ENCODE measurements at places on chromosomes 4 and X.

DNA sequence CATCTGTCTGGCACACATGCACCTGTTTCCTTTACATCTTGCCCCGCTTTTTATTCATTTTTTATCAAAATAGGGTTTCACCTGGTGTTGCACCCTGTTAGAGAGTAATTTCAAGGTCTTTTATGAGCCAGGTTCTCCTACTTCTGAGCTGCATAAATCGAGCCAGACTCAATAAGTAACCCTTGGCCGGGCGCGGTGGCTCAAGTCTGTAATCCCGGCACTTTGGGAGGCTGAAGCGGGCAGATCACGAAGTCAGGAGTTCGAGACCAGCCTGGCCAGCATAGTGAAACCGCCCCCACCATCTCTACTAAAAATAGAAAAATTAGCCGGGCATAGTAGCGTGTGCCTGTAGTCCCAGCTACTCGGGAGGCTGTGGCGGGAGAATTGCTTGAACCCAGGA, 1.0 kb upstream of the PPP2R3B start:
- ATAC-seq = no peak

DNA sequence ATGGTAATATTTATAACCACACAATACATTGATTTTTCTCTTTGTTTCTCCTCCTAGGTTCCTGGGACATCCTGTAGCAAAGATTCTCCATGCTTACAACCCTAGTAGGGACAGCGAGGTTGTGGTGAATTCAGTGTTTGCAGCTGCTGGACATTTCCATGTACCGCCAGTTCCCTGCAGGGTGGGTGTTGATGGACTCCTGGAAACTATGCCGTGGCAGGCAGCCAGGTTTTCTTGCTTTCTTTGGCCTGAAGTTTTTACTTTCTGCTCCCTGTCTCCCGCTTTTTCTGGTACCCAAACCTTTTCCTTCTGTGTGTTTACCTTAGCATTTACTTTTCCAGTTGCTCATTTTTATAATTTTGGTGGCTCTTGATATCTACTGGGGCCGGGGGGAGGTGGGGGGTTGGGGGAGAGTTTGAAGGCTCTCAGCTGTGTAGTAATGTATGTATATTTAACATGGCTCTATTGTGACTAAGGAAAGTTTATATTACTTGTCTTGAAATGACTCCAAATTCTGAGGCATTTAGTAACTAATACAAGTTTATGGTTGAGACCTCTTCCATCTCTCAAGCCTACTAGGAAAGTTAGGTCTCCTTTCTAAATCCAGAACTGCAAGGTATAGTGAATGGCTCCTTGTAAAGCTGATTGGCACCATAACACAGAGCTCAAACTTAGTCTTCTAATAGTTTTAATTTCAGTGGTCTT, 89.7 kb downstream of the TMEM131L start:
- no peak for ATAC-seq

DNA sequence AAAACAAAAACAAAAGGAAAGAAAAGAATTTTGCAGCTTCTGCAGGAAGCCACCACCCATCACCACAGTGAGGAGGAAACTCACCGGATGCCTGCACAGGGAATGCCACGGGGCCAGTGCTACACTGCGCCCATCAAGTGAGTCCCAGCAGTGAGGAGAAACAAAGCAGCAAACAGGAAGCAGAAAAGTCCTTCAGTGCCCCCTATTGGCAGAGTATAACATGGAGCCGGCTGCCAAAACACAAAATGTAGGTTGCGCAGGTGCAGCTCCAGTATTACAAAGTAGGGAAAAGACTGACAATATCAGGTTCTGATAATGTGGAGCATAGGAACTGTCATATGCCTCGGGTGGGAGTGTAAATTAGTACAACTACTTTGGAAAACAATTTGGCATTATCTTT, 23.3 kb upstream of the SCML2 start:
- ATAC-seq = no peak

- no peak for ATAC-seq
Measured at GRCh38 chr4:76767983-76768382, 130.0 kb downstream of the SOWAHB start.

- ATAC-seq = no peak
Measured at GRCh38 chr4:121777625-121778024, 12.7 kb upstream of the SMIM43 start.

GRCh38 chrX:1397441-1398270, 5.7 kb upstream of the SLC25A6 start:
- ATAC-seq = no peak

DNA sequence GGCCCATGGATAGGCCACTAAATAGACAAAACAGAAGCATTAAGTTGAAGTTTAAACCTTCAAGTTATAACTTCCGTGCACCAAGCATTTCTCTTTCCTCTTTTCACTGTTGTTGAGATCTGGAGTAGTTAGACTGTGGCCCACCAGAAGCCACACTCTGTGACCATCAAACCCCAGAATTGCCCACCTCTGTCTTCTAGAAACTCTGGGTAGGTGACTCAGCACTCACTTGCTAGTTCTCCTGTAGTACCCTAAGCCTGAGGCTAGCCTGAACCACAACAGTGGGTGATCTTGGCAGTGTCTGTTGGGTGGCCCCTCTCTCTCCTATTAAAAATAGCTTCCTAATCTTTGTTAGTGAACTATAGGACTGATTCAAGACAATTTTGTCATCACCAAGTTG, 24.6 kb upstream of the CD40LG start:
- ATAC-seq = no peak

GRCh38 chrX:108438110-108438623, at the start of gene COL4A6:
TSS of gene COL4A6 (minus strand) at chrX:108438422. CDS start at chrX:108438196, 226 bp downstream.
- ATAC-seq = no peak

DNA sequence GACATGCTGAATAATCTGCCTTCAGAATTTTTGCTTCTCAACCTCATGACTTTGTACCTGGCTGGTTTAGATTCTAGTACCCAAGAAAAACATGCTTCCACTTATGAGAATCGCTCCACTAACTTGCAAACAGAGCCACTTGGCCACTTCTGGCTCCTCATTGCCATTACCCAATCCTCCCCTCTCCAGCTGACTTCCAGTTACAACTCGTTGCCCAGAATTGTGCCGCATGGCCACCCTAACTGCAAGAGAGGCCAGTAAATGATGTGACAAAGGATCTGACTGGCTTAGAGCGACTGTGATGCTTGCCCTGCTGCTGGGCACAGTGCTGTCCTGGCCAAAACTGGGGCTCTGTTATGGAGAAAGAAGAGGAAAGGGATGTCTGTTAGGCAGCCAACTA, 4.0 kb upstream of the DKC1 start:
- no peak for ATAC-seq

DNA sequence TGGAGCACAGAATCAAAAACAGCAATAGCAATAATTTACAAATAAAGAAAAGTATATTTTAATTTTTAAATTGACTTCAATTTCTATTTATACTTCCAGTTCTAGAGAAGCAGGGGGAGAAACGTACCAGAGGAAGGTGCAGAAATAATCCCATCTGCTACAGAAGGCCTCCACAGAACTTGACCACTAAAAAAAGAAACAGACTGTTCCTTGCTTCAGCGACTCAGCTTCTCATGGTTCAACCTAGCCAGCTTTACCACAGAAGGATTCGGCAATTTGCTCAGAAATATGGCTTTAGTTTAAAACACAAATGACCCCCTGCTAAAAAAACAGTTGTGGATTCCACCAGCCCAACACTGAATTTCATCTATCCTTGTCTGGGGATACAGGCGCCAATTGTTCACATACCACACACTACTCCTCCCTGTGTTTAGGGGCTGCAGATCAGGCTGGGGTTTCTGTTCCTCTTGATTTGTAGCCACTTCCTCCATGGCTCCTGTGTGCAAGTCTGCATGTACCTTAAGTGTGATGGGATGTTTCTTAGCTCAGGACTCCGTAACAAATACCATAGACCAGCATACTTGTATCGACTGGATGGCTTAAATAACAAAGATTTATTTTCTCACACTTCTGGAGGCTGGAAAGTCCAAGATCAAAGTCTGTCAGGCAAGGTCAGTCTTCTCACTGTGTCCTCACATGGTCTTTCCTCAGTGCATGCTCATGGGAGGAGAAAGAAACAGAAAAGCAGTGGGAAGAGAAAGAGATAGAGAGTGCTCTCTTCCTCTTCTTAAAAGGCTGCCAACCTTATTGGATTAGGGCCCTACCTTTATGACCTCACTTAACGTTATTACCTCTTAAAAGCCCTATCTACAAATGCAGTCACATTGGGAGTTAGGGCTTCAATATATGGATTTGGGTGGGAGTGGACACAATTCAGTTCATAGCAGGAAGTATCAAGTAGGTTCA, 79.1 kb downstream of the AMOT start:
- peak; percentile 96 for ATAC-seq

DNA sequence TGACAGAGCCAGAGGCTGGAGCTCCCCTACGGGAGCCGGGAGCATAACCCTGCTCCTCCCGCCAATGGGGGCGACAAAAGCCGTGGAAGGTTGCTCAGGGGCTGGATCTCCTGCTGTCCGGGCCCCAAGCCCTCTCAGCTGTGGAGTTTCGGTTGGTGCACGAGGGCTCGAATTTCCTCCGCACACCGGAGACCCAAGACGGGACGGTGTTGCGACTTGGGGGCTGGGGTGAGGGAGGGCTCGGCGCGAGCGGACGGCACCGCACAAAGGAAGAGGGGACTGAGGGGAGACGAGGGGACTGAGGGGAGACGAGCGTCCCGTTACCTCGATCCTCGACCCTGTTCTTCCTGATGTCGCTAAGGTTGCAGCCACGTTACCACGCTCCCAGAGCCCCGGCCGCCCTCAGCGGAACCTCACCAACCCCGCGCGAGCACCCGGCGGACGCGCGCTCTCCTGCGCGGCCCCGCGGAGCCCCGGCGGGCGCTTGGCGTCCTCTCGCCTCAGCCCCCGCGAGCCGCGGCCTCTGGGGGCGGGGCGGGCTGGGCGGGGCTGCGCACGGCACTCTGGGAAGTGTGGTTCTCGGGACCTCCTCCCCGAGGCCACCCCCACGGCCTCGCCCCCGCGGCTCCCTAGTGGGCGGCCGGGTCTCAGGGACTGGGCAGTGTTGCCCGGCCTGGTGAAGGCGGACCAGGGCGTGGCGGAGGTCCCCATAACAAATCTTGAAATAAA, at the start of gene KLHL8:
Gene KLHL8, minus strand, starts transcription at position 525 of the 729 bp plus-strand sequence. CDS start 25,079 bp downstream, outside the sequence.
- ATAC-seq = peak; percentile 97

DNA sequence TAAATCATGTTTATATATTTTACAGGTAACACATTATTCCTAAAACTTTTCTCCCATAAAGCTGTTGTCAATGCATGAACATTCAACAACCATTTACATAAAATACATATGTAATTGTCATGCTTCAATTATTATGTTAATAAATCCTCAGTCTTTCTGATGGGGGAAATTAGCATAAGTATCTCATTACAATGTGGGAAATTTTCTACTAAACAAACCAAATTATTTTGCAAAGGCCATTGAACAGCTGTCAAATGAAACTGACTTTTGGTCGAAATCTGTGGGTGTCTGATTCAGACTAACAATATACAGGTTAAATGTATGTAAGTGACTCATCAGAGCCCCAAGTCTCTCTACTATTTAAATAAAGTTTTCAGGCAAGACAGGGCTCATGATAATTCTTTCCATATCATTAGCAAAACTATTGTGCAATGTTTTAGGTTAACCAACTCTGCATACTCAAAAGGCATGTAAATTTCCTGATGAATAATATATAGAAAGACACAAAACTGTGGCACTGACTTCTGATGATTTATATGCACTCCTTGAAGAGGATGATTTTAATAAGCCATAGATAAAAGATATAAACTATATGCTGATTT, 795.3 kb upstream of the AADAT start:
- no peak for ATAC-seq

- ATAC-seq = no peak
Measured at GRCh38 chrX:50825825-50826224, 11.8 kb upstream of the SHROOM4 start.

GRCh38 chr4:27908356-27908755, 1047.7 kb downstream of the STIM2 start:
- no peak for ATAC-seq

- no peak for ATAC-seq
Measured at GRCh38 chr4:88230969-88231771, 53.2 kb downstream of the PPM1K start.

DNA sequence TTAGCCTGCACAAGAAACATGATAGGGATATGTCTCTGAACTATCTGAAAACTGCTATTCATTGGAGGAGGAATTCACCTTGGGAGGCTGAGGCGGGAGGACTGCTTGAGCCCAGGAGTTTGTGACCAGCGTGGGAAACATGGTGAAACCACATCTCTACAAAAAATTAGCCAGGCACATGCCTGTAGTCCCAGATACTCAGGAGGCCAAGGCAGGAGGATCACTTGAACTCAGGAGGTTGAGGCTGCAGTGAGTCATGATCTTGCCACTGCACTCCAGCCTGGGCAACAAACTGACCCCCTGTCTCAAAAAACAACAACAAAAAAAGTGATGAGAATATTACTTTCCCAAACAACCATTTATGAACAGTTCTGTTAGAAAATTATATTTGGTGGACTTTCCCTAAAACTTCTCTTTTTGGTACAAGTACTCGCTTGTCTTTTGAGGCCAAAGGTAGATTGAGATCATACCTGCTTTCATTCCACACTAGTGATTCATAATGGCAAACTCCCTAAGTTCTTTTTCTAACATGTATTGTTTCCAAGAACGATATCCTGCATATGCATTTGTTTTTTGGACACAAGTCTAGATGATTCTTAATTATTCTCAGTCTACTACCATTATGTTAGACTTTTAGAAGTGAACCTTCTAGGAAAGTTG, 33.4 kb downstream of the METTL14 start:
- ATAC-seq = no peak

DNA sequence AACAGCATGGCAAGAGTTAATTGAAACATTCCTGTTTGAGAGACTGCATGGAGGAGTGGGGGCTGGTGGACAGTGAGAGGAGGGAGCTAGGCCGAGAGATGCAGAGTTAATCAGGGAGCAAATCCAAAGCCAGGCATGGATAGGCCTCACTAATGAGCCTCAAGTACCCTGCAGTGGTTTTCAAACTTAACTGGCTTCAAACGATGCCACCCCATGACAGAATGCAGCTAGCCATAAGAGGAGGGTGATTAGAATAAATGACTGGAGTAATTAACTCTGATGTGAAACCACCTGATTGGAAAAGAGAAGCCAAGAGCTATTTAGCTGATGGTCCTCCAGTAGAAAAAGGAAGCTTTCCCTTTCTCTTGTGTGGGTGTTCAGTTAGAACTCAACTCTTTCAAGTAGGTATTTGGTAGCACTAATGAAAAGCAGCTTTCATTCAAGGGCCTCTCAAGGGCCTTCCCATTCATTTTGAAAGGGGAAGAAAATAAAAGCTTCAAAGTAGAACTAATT, 215.4 kb upstream of the MAB21L2 start:
- ATAC-seq = peak; percentile 67

DNA sequence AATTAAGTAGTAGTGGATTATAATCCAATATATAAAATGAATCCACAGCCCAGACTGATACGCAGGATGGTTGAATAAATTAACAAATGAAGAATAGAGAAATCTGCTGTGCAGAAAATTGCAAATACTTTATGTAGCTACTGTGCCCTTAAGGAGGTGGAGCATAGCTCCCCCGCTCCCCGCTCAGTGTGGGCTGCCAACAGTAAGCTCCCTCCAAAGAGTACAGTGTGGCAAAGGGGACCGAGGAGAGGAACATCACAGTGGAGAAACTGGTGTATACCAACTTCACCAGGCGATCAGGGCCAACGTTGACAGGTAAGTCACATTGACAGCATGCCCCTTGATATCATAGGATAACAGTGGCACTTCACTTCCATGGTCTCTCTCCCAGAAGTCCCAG, 57.9 kb upstream of the CLDN34 start:
- no peak for ATAC-seq

Measured in stimulated activated memory B cell treated with anti-CD40 and anti-IgM and Interleukin-4, amounts not matched to agents 10 μg/mL and 1 μg/mL and 100 μg/mL, for 72 hours (primary cell).